ENCODE measurements at places on chromosomes 3 and 15.

DNA sequence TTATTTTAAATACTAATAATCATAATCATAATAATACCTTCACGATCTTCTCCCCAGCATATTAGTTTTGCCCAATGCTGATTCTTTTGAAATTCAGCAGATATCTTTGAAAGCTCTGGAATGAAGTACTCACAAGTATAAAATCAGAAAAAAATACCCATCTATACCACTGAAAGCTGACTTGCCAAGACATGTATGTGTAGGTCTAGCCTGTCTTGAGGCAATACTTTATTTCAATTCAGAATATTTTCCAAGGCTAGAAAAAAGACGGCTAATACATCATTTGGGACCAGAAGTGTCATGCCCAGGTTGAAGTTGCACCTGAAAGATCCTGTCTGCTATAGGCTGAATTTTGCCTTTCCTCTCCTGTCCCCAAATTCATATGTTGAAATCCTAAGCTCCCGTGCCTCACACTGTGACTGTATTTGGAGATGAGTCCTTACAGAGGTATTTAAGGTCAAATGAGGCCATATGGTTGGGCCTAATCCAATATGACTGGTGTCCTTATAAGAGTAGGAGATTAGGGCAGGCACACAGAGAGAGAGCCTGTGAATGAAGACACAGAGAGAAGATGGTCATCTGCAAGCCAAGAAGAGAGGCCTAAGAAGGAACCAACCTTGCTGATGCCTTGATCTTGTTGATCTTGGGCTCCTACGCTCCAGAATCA is 255.9 kb upstream of the CMC1 start:
- DNase-seq = no peak

- peak; percentile 75 for DNase-seq
Measured at GRCh38 chr15:62444104-62445022, 279.3 kb upstream of the C2CD4B start.

- no peak for DNase-seq
Measured at GRCh38 chr15:36614016-36614415, 34.6 kb downstream of the CDIN1 start.

GRCh38 chr15:58931987-58932588 is 1.4 kb downstream of the SLTM start:
- DNase-seq = no peak

- peak; percentile 62 for DNase-seq
Measured at GRCh38 chr15:96320703-96321638, 9.5 kb upstream of the NR2F2 start.

All from right atrium auricular region (tissue), 2 donors.